Thoracic aorta (tissue), 2 donors: ENCODE measurements at places on chromosomes 7 and 10. TPM values are rescaled to one million over a fixed set of nuclear protein-coding genes. Genes with fewer than 3 reads are reported as not detected.

DNA sequence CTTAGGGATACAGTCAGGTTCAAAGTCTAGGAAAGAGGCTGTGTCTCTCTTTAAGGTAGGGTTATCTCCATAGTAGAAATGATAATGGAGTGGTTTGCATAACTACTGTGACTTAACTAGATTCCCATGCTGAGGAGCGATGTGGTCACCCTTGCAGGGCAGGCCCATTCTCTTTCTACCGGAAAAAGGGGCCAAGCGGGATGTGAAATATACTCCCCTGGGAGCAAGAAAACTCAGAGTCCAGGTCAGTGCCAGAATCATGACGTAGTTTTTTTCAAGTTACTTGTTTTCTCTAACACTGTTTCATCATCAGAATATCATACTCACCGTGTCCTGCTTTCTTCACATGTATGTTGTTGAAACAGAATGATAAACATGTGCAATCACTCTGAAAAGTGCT is 649.0 kb upstream of the ANKRD30A start:
- H3K27ac ChIP-seq = no peak overlapping the region
- H3K4me1 ChIP-seq = no peaks in the 10 kb centered on the region
- DNase-seq = no peak

SFTPD gene
- not detected for total RNA-seq

DNA sequence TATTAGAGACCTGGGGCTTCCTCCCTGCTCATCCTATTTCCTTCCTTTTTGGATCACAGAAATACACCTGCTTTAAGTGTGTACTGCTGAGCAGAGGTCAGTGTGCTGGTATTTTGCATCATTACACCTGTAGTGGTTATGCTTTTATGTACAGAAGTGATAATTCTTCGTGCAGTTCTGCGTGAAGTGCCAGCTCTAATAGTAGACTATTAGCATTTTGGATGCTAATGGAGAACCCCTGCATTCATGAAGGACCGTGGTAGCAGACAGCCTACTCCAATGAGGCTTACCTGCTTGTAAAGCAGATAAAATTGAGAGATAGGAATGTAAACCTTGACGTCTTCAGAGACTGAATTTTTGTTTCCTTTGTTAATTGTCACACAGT is 114.3 kb downstream of the CDK14 start:
- H3K36me3 ChIP-seq = no peaks in the 10 kb centered on the region
- DNase-seq = no peak
- no peaks in the 10 kb centered on the region for H3K4me1 ChIP-seq
- no peak overlapping the region for H3K27ac ChIP-seq
- no peaks in the 10 kb centered on the region for H3K27me3 ChIP-seq
- peak overlapping the region; percentile 38 for H3K4me3 ChIP-seq

- peak overlapping the region; percentile 69 for H3K27ac ChIP-seq
- no peak for DNase-seq
- peaks cover 6% of the 10 kb centered on the region for H3K4me1 ChIP-seq
- H3K4me3 ChIP-seq = no peak overlapping the region
- H3K36me3 ChIP-seq = no peaks in the 10 kb centered on the region
Observed at GRCh38 chr10:49300140-49300974, 1.4 kb downstream of the C10orf71 start.

DNA sequence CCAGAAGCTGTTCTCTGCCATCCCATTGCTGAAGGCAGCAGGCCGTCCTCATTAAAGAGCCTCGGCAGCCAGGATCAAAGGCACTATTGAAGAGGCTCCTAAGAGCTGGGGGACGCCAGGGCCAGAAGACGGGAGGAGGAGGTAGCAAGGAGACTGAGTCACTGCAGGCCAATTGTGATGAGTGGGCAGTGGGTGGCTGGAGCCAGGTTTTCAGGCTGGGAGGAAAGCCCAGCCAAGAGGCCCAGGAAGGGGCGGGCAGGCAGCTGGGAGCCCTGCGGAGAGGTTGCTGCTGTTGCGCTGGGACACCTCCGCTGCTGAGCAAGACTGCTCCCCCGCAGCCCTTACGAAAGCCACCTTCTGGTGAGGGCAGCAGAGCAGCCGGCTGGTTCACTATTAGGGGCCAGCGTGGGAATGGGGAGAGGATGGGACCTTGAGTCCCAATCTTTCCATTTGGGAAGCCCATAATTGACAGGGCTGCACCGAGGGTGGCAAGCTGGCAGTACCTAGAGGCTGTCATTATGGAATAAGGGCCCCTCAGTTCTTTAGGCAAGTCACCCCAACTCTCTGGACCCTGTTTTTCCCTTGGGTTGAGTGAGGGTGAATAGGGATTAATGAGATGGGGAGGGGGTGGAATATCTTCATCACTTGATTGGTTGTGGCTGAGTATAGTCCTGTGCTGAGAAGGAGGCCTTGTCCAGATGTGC is 48.4 kb downstream of the UNC5B start:
- H3K36me3 ChIP-seq = no peaks in the 10 kb centered on the region
- no peak for DNase-seq
- H3K4me1 ChIP-seq = peaks cover 10% of the 10 kb centered on the region
- no peaks in the 10 kb centered on the region for H3K27me3 ChIP-seq
- peak overlapping the region; percentile 18 for H3K27ac ChIP-seq

- DNase-seq = no peak
- no peaks in the 10 kb centered on the region for H3K36me3 ChIP-seq
- H3K4me1 ChIP-seq = peaks cover 3% of the 10 kb centered on the region
- no peak overlapping the region for H3K4me3 ChIP-seq
Observed at GRCh38 chr7:17205910-17206309, 92.5 kb upstream of the AHR start.

DNA sequence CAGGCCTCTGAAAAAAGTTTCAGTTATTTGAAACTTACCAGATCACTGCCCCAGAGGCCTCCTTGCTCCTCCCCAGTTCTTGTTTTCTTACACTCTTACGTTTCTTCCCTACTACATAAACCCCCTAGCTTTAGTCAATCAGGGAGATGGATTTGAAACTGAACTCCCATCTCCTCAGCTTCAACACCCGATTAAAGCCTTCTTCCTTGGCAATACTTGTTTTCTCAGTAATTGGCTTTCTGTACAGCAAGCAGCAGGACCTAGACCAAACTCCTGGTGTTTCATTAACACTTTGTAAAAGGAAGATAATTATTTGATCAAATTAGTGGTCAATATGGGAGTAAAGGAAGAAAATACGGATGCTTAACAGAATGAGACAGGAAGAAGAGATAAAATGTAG is 870.4 kb downstream of the PCDH15 start:
- no peaks in the 10 kb centered on the region for H3K27me3 ChIP-seq
- H3K36me3 ChIP-seq = no peaks in the 10 kb centered on the region
- no peak for DNase-seq
- H3K27ac ChIP-seq = no peak overlapping the region

GRCh38 chr10:33982995-33983394 is 648.5 kb upstream of the NRP1 start:
- no peak overlapping the region for H3K27ac ChIP-seq
- no peaks in the 10 kb centered on the region for H3K36me3 ChIP-seq
- no peak overlapping the region for H3K4me3 ChIP-seq
- no peaks in the 10 kb centered on the region for H3K4me1 ChIP-seq
- H3K27me3 ChIP-seq = no peaks in the 10 kb centered on the region

- H3K4me1 ChIP-seq = no peaks in the 10 kb centered on the region
- no peaks in the 10 kb centered on the region for H3K27me3 ChIP-seq
- no peaks in the 10 kb centered on the region for H3K36me3 ChIP-seq
Observed at GRCh38 chr7:64045301-64046040, at the start of gene ZNF727. Gene ZNF727 (plus strand): TSS chr7:64045434. CDS start chr7:64045622, 188 bp downstream.

DNA sequence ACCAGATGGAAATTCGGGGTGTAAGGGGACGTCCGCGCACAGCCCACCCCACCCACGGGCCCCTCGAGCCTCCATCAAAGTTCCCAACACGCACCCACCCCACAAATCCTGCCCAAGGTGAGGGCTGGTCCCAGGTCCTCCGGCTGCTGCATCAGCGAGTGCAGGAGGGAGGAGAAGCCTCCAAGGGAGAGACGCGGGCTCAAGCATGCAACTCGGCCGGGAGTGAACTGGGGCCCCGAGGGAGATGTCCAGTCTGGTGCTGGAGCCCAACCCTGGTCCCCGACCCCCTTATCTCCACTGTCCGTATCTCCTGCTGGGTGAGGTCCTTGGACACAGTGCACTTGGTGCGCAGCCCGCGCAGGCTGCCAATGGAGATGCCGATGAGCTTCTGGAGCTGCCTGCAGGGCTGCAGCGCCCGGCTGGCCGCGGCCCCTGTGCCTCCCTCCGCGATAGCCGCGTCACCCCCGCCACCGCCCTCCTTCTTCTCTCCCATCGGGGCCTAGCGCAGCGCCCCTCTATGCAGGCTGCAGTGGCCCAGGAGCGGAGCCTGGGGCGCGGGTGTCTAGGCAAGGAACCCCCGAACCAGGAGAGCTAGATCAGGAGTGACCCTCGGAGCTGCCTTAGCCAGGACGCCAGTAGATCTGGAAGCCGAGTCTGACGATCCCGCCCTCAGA is 489.2 kb downstream of the ZNF33B start:
- H3K27ac ChIP-seq = no peak overlapping the region
- DNase-seq = no peak
- H3K4me3 ChIP-seq = no peak overlapping the region
- no peaks in the 10 kb centered on the region for H3K27me3 ChIP-seq
- no peaks in the 10 kb centered on the region for H3K4me1 ChIP-seq

DNA sequence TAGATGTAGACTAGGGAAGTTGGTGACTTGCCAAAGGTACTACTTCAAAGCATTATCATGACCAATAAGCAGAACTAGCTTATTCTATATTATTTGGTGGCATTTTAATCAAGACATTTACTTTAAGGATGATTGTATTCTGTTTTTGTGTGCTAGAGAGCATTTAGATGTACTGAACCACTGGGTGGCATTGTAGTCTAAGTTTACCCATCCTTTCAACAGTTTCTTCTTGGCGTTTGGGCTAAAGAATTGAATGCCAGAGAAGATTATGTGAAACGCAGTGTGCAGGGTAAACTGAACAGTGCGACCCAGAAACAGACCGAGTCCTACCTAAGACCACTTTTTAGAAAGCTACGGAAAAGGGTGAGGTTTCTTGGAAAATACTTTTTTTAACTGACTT is 26.8 kb downstream of the PRPF18 start:
- DNase-seq = no peak
- no peak overlapping the region for H3K27ac ChIP-seq
- no peak overlapping the region for H3K4me3 ChIP-seq
- H3K4me1 ChIP-seq = no peaks in the 10 kb centered on the region
- H3K27me3 ChIP-seq = no peaks in the 10 kb centered on the region
- peaks cover 27% of the 10 kb centered on the region for H3K36me3 ChIP-seq

DNA sequence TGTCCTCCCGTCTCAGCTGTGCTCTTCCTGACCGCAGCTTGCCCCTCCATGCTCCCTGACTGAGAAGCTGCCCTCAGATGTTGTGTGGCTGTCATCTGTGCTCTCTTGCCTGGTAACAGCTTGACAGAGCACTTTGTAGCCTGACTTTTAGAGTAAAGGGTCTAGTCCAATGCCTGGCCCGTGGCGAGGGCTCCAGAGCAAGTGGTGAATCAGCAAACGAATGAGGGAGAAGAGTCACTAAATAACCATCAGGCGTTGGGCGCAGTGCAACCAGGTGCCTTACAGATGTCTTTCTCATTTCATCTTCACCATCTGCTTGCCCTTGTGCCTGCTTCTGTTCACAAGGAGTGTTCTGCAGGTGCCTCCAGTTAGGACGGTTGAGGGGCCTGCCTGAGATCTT is 45.6 kb downstream of the MKI67 start:
- no peaks in the 10 kb centered on the region for H3K36me3 ChIP-seq
- no peak overlapping the region for H3K4me3 ChIP-seq
- H3K27ac ChIP-seq = no peak overlapping the region
- no peaks in the 10 kb centered on the region for H3K4me1 ChIP-seq

ANXA8 gene
- not detected for total RNA-seq

DNA sequence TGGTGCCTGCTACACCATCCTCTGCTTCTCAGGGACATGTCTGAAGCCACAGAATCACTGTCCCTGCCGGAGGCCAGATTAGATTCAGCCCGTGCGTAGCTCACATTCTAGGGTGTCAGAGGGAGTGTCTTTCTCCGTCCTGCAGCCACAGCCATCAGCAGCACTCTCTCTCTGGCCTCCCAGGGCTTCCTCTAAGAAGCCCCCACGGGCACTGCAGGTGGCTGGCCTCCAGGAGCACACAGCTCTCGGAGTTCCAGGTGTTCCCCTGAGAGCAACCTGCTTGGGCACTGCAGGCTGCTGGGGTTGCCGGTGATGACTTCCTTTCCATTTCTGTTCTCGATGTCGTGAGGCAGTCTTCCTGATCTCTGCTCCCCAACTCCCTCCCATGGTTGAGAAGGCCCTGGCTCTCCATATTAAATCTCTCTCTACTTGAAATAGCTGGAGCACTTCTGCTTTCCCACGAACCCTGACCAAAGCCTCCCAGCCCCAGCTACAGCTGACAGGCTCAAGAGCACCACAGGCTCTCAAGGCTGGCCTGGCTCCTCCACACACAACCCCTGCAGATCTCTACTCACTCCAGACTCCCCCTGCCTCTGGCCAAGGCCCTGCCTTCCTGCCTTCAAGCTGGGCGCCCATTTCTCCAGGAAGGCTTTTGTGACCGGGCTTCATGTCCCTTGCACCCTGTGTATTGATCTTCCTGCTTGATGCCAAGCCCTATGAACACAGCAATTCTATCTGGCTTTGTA is 49.0 kb upstream of the TMEM72 start:
- no peak for DNase-seq
- peaks cover 20% of the 10 kb centered on the region for H3K4me1 ChIP-seq
- H3K36me3 ChIP-seq = no peaks in the 10 kb centered on the region
- no peaks in the 10 kb centered on the region for H3K27me3 ChIP-seq

GPR26 gene
- total RNA-seq = not detected

DNA sequence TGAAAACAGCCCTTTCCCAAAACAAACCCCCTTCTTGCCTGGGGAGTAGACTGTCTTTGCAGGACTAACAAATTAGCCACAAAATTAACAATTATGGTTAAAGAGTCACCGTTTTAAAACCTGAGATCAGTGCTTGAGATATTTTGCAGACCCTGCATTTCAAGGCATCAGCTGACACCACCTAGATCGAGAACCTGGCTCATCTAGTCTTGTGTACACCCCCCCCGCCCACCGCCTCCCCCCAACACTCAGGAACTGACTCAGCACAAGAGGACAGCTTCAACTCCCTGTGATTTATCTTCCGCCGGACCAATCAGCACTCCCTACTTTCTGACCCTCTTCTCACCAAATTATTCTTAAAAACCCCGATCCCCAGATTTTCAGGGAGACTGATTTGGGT is 737.1 kb downstream of the PHTF2 start:
- DNase-seq = no peak
- no peaks in the 10 kb centered on the region for H3K4me1 ChIP-seq
- H3K27me3 ChIP-seq = no peaks in the 10 kb centered on the region
- H3K27ac ChIP-seq = no peak overlapping the region
- no peak overlapping the region for H3K4me3 ChIP-seq
- H3K36me3 ChIP-seq = no peaks in the 10 kb centered on the region

PCDH15 gene
- total RNA-seq = 0.49 TPM

NOS3 gene
- total RNA-seq = 18.6 TPM

- no peak for DNase-seq
- no peak overlapping the region for H3K4me3 ChIP-seq
- H3K36me3 ChIP-seq = no peaks in the 10 kb centered on the region
- H3K27ac ChIP-seq = no peak overlapping the region
- H3K4me1 ChIP-seq = peaks cover 21% of the 10 kb centered on the region
Observed at GRCh38 chr10:102984086-102984485, 66.0 kb downstream of the CNNM2 start.
